Astrocyte (in vitro differentiated cells and primary cell): ENCODE measurements at places on chromosomes 5 and 9. TPM values are rescaled to one million over a fixed set of nuclear protein-coding genes. Genes with fewer than 3 reads are reported as not detected.

- no peak for DNase-seq
Measured at GRCh38 chr9:113721856-113722255, 154.3 kb upstream of the ZNF618 start.

GRCh38 chr9:90308691-90309090, 333.9 kb downstream of the DIRAS2 start:
- no peak for DNase-seq

GRCh38 chr5:51622161-51622790, 239.0 kb downstream of the ISL1 start:
- no peak for DNase-seq

The PDE6A gene
- 0.14 and 0.17 TPM in 2 replicates for total RNA-seq
